ENCODE measurements at places on chromosomes 6 and 20.

GRCh38 chr6:45653117-45653883 lies 275.6 kb upstream of the SUPT3H start:
- DNase-seq, result no peak

- DNase-seq, result no peak
Measured at GRCh38 chr20:45470262-45470931, 844 bp downstream of the WFDC2 start.

- no peak for DNase-seq
Measured at GRCh38 chr6:56835612-56836011, 119.3 kb upstream of the BEND6 start.

DNA sequence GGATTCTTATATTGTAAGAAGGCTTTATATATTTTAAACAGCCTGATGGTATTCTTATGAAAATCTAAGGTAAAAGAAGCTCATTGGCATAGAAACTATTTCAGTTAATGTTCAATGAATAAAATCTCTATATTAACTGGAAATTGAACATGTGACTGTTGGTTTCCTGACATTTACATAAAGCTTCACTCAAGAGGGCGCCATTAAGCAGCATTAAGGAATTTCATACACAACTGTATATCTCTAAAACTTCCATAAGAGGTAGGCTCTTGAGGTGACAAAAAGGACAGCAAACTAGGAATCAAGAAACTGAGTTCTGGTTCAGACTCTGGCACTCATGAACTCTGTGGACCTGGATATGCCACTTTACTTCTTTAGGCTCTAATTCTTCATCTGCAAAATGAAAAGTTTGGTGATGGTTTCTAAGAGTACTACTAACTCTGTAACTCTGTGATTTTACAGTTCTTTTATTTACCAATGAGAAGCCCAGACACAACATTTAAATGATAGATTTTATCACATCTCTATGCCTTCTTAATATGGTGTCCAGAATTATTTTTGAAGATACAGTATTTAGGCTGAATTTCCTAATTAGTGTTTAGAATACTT lies 147.5 kb downstream of the FLRT3 start:
- DNase-seq, result no peak

- no peak for DNase-seq
Measured at GRCh38 chr6:39327507-39327906, 5.0 kb upstream of the KCNK16 start.

GRCh38 chr6:38155621-38156204 lies 336.2 kb downstream of the ZFAND3 start:
- DNase-seq, result no peak

DNA sequence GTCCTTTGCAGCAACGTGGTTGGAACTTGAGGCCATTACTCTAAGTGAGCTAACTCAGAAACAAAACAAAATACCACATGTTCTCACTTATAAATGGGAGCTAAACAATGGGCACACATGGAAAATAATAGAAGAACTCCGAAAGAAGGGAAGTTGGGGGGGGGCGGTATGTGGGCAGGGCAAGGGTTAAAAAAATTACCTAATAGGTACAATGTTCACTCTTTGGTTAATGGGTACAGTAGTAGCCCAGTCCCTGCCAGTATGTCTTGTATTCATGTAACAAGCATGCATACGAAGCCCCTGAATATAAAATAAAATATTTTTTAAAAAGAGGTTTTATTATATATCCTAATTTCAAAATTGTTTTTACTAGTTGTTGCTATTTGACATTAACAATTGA lies 15.3 kb upstream of the FHL5 start:
- DNase-seq, result no peak

DNA sequence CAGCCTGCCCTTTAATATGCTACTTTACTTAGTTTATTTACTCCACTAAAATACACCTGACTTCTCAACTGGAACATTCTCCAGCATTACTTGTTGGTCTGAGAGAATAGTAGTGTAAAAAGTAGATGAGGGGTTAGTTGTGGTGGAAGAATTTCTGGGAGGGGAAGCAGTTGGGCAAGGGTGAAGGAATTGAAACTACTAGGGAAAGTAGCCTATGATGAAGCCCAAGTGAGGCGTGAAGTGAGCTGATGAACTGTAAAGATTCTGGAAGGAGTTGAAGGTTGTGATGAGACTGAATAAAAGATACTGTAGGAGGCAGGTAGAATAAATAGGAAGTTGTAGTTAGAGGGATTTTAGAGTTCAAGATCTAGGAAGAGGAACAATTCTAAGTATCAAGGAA lies 72.5 kb downstream of the ITCH start:
- no peak for DNase-seq

GRCh38 chr6:146560607-146561006 lies 17.0 kb downstream of the RAB32 start:
- DNase-seq, result no peak

DNA sequence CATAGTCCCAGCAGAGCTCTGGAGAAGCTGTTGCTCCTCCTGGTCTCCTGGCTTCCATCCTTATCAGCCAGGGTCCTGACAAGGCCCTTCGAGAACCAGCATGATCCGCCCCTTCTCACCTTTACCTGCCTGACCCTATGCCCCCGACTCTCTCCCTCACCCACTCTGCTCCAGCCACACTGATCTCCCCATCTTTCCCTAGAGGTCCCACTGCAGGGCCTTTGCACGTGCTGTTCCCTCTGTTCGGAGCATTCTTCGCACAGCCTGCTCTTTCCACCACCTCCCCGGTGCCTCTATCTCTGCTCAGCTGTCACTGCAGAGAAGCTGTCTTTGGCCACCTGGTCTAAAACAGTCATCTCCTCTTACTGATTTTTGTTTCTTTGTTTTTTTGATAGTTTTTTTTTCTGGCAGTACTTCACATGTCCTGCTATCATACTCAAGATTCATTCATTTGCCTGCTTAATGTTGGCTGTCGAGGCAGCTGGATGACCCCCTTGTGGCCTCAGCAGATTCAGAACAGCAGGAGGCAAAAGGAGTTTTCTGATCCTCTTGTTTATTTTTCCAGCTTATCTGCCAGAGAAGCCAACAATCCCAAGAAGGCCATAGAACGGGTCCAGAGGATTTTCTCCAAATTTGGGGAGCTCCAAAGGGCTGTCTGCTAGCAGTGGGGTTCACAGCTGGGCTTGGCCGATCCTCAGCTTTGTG lies 1.6 kb upstream of the PTGIS start:
- no peak for DNase-seq

- no peak for DNase-seq
Measured at GRCh38 chr6:95545226-95545625, 32.1 kb upstream of the MANEA start.

- no peak for DNase-seq
Measured at GRCh38 chr6:32655203-32655710, 11.2 kb downstream of the HLA-DQB1 start.

GRCh38 chr20:39103732-39104131 lies 141.6 kb downstream of the DHX35 start:
- DNase-seq, result no peak

- DNase-seq, result no peak
Measured at GRCh38 chr20:52895701-52896100, 76.5 kb upstream of the TSHZ2 start.

DNA sequence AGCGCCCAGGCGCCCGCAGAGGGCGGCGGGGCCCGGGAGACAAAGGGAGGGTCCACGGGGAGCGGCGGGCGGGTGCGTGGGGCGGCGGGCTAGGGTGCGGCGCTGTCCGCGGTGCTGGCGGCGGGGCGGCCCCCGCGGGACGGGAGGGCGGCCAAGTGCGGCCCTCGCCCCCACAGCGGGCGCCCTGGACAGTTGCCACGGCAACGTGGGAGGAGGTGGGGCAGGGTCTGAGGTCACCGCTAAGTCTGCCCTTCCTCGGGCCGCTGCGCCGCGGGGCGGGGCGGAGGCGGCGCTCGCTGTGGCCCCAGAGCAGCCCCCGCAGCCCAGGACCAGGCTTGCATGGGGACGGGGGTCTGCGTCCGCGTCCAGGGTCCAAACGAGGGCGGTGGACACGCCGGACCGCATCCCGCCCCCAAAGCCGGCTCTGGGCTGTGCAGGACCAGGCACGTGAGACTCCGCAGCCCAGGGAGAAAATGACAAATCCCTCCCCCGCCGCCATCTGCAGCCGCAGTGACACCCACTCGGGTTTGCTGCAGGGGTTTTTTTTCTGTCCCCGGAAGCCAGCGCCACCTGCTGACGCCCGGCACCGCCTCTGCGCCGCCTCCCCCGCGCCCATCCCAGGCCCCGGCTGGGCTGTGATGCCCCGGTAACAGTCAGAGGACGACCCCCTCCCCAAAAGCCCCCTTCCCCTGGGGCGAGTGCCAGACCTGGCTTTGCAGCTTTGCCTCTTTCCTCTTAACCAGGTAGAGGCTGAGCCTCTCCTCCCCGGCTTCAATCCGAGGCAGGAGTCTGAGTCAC lies 36.8 kb downstream of the YTHDF1 start:
- peak; percentile 54 for DNase-seq

DNA sequence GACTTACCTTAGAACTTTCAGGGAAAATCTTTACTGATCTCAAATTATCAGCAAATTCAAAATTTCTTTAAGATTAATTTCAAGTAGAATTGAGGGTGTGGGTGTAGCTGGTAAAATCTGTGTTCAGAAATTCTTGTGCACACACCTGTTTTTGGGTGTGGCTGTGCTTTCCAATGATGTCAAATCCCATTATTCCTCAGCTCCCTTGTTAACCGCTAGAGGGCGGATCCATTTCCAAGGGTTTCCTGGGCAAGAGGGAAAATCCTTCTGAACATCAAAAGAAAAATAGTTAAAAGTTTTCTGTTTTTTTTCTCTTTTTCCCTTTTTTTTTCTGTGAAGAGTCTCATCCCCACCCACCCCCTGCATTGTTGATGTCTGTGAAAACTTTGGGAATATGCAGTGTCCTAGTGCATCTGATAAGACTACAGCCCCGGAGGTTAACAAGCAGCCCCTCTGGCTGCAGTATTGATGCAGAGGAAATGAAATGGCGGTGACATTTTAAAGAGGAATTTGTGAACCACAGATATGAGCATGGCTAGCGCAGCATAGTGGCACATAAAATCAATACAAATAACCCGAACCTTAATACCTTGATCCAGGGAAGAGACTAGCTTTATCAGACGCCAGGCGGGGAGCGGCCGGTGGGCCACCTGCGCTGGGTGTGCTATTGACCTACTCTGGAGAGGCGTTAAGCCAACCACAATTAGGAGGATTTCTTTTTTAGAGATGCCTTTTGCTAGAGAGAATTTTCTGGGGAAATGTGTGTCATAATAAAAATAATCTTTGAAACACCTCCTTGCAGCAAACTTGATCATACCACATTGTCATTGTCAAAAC lies 130.9 kb downstream of the FOXA2 start:
- no peak for DNase-seq

- no peak for DNase-seq
Measured at GRCh38 chr6:144690133-144690532, 405.0 kb downstream of the UTRN start.

DNA sequence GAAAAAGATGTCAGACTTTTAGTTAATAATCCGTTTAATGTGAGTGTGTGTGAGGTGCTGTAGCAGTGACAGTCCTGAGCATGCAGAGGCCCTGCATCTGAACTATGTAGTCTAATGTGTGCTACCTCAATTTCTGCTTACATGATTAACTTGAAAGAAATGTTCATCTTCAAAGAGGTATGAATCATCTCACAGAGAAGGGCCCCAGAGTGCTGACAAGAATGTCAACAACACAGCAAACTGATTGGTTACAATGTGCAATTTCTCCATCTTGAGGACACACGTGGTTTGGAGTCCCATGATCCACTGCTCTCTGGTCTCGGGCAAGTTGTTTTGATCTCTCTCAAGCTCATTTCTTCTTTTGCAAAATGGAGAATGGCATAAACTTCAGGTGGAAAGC lies 61.7 kb upstream of the EMILIN3 start:
- no peak for DNase-seq

DNA sequence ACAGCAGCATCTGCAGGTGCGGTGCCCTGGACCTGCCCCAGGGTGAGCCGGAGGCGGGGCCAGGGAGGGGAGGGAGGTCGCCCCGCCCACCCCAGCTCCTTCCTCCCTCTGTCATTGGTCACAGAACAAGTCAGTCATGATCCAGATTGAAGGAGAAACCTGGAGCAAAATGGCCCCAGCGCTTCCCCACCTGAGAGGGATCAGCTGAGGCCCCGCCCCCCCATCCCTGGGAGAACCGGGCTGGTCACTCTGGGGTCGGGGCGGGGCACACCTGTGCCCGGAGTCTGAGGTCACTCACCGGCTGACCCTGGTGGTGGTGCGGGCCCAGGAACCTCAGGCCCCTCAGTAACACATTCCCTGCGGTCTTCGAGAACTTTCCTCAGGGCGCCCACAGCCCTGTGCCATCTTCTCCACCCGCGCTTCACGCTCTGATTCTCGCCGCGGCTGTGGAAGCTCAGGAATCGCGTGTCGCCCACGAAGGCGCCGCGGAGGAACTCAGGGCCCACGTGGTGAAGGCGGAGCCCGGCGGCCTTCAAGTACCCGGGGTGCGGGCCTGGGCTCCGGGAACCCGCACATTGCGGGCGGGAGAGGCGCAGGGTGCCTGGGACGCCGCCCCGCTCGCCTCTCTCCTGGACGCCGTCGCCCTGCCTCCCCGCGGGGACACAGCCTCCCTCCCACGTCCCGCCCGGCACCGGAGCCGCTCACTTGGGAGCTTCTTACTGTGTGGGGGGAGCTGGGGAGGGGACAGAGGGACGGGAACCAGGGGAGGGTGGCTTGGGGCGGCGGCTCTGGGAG lies 36.4 kb upstream of the HLA-C start:
- peak; percentile 42 for DNase-seq

DNA sequence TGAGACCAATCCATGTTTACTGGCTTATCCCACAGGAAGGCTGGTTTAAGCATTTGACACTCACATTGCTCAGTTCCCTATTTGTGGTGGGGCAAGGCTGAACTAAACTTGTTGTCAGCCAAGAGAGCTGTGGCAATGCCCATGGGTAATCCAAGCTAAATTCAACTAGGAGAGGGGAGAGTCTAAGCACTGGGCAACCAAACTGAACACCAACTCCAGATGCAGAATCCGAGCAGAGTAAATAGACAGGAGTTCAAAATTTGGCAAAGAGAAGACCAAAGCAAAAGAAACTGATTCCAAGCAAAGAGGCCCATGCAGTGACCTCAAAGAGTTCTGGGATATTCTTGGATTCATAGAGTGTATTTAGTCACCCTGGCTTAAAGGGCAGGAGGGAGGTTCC lies 106.5 kb upstream of the NT5E start:
- no peak for DNase-seq

DNA sequence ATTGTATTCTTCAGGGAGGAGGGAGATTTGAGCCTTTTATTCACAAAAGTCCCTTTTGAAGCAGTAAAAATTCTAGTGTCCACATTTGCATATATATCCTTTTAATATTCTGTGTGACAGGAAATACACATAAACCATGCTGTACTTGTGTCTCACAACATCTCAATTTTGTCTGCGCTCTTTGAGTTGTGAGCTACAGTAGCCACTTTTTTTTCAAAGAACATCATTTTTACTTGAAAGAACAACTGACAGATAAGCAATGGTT lies 21.3 kb downstream of the LMBRD1 start:
- no peak for DNase-seq

DNA sequence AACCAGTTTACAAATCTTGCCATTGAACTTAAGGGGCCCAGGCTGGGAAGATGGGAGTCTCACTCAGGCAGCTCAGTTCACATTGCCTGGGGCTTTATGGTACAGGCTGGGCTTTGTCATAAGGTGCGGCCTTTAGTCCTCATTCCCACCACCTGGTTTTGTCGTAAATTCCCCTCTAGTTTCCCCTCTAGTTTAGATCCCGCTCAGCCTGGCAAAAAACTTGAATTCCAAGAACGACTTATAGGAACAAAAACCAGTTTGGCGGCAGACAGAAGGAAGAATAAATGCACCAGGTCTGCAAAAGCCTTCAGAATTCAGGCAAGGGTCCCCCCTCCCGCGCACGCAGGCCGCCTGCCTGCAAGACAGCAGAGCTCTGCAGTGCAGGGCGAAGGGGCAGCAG lies 4.1 kb downstream of the BMP7 start:
- no peak for DNase-seq

GRCh38 chr20:58136149-58136484 lies 92.3 kb downstream of the ANKRD60 start:
- DNase-seq, result no peak

All from stimulated activated CD8-positive, alpha-beta memory T cell treated with anti-CD3 and anti-CD28 coated beads, Interleukin-7, amount 100 ng/mL, for 1 hour (primary cell).